ENCODE measurements at places on chromosomes 3 and 15.

- H3K27me3 ChIP-seq, result no peaks in the 10 kb centered on the region
- no peaks in the 10 kb centered on the region for H3K36me3 ChIP-seq
- H3K4me3 ChIP-seq, result no peak overlapping the region
- no peak for DNase-seq
Measured at GRCh38 chr15:88661761-88662556, 23.1 kb downstream of the ISG20 start.

DNA sequence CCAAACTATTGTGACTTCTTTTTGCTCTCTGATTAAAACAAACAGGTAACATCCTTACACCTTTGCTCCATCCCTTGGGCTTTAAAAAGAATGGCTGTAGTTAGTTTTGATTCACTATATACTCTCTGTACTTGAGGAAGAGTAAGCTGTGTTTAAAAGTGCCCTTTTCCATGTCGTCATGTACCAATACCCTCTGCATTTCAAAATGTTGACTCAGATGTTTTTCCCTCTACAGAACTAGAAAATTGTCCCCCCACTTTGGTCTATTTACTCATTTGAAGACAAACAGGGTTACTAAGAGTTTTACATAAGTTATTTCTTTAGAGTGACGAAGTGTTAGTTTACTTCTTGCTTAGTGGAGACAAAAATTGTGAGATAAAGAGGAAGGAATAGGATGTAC, 62.7 kb downstream of the TASOR start:
- DNase-seq, result no peak
- H3K27me3 ChIP-seq, result no peaks in the 10 kb centered on the region
- peaks cover 84% of the 10 kb centered on the region for H3K36me3 ChIP-seq
- no peak overlapping the region for H3K27ac ChIP-seq

DNA sequence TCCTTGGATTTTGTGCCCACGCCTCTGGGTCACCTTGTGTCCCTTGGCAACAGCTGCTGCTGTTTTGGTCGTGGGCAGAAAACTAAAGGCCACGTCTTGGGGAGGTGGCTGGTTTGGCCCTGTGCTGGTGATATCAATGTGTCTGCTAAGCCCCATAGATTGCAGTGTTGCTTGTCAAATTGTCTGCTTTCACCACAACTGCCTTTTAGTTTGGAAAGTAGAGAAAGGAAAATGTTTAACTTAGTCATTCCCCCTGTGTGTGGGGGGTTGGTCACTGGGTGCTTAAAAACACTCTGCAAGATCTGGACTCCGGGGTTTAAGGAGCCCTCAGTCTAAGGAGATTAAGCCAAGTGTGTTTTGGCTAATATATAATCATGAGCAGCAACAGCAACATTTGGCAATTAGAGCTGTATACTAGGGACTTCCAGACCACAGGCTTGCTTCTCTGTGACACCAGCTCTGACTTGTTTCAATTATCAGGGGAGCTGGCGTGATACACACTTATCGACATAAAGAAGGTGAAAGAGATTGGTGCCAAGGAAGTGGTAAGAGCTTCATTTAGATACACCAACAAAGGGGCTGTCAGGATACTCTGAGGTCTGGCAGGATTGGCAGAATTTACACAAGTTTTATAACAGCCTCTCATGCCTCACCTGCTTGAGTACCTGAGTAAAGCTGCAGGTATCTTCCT, 3.5 kb downstream of the SMAD3 start:
- peaks cover 23% of the 10 kb centered on the region for H3K4me1 ChIP-seq
- DNase-seq, result no peak
- no peaks in the 10 kb centered on the region for H3K36me3 ChIP-seq
- H3K27ac ChIP-seq, result peak overlapping the region; percentile 67

GRCh38 chr15:51536965-51537574, 85.5 kb downstream of the DMXL2 start:
- H3K4me1 ChIP-seq, result no peaks in the 10 kb centered on the region
- DNase-seq, result no peak
- no peak overlapping the region for H3K4me3 ChIP-seq
- H3K36me3 ChIP-seq, result no peaks in the 10 kb centered on the region
- no peaks in the 10 kb centered on the region for H3K27me3 ChIP-seq
- H3K27ac ChIP-seq, result no peak overlapping the region

GRCh38 chr15:70057931-70058641, 39.6 kb downstream of the TLE3 start:
- H3K4me1 ChIP-seq, result no peaks in the 10 kb centered on the region
- H3K4me3 ChIP-seq, result no peak overlapping the region
- H3K27ac ChIP-seq, result no peak overlapping the region

DNA sequence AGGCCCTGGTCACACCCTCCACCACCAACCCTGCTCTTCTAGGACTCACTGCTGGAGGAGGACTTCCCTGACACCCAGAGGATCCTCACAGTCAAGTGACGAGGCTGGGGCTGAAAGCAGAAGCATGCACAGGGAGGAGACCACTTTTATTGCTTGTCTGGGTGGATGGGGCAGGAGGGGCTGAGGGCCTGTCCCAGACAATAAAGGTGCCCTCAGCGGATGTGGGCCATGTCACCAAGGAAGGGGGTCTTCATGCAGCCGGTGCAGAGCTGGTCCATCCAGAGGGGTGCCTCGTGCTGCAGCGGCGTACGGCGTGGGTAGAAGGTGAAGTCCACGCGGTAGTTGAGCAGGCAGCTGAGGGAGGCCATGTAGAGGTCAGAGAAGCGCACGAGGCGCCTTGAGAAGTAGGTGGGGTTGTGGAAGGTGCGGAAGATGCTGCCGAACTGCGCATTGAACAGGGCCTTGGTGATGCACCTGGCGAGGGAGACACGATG, 9.4 kb downstream of the NT5DC2 start:
- no peaks in the 10 kb centered on the region for H3K4me1 ChIP-seq
- H3K27ac ChIP-seq, result no peak overlapping the region

DNA sequence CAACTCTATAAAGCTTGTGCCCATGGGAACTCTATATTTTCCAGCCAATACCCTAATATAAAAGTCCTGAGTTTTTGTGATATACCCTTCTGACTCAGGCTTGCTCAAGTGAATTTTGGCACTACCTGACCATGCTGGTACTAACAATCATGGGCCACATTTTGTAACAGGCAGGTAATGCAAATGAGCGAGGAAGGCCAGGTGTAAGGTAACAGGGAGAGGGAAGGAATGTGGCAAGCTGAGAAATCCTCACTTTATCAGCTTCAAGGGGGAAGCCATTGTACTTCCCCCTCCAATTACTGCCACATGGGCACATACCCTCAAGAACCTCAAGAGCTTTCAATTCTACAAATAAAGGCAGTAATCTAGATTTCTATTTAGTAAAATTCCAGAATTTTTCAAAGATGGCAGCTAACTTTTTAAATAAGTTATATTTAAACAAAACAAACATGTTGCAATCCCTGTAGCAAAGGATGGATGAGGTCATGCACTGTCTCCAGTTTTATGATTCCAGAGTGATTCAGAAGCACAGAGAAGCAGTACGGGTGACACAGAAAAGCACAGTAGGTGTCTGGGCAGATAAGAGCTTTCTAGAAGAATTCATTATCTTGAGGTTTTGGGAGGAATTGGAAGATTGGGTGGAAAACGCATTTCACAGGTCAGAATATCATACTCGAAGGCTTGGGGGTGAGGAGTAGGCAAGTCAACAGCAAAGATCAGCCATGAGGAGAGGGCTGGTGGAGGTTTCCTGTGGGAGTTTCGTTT, 87.6 kb downstream of the FOXP1 start:
- H3K27me3 ChIP-seq, result no peaks in the 10 kb centered on the region
- DNase-seq, result no peak
- H3K36me3 ChIP-seq, result no peaks in the 10 kb centered on the region
- peaks cover 46% of the 10 kb centered on the region for H3K4me1 ChIP-seq
- peak overlapping the region; percentile 27 for H3K4me3 ChIP-seq

- no peaks in the 10 kb centered on the region for H3K4me1 ChIP-seq
- H3K27me3 ChIP-seq, result no peaks in the 10 kb centered on the region
- no peak overlapping the region for H3K4me3 ChIP-seq
- H3K36me3 ChIP-seq, result no peaks in the 10 kb centered on the region
- no peak for DNase-seq
Measured at GRCh38 chr3:119969759-119970158, 124.5 kb downstream of the GSK3B start.

DNA sequence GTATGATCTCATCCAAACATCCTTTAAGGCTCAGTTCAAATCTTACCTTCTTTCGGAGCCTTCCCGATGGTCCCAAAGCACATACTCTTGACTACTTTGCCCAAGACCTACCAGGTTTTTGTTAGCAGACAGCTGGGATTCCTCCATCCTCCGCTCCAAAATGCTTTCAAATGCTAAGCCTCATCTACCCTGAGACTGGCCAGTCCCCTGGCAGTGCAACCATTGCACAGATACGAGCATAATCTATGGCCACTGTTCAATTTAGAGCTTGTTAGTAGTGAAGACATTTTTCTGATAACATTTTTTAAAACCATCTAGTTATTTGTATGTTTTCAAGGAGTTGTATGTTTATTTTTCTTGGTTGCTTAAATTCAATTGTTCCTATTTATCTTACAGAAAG, 264.4 kb upstream of the NR2F2 start:
- H3K27ac ChIP-seq, result no peak overlapping the region
- no peak overlapping the region for H3K4me3 ChIP-seq
- H3K4me1 ChIP-seq, result no peaks in the 10 kb centered on the region
- H3K27me3 ChIP-seq, result no peaks in the 10 kb centered on the region
- no peak for DNase-seq
- no peaks in the 10 kb centered on the region for H3K36me3 ChIP-seq

GRCh38 chr15:44545913-44546802, 9.2 kb downstream of the EIF3J start:
- peaks cover 16% of the 10 kb centered on the region for H3K36me3 ChIP-seq
- peak overlapping the region; percentile 48 for H3K27ac ChIP-seq
- DNase-seq, result no peak

DNA sequence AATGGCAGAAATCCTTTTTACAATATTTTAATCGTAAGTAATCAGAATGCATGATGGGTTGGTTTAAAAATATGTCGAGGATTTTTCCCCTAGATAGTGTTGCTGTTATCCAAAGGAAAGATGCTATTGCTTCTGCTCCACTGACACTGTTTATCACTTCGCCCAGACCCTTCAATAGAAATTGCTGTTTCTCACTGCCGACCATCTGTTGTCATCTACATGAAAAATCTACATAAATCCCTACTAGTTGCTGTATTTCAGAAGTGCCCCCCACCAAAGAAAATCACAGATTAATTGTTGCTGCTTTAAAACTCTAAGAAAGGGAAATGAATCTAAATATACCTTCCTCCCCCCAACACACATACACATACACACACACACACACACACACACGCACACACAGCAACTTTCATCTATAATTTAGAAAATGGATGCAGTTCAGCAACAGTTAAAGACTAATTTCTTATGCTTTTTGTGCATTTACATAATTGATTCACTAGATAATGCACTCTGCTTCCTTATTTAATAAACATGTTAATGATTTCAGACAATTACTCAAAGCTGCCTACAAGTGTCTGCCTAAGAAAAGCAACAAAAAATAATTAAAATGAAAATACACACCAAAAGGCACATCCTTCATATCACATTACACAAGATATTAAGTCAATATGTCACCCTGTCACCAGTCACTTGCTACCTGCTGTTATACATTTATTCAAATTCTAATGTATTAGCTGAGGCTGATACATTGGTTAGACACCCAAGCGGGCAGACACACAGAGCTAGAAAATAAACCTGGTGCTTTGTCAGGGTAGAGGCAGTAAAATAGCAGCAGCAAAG, 82.8 kb downstream of the RORA start:
- no peak overlapping the region for H3K27ac ChIP-seq
- no peak overlapping the region for H3K4me3 ChIP-seq
- no peaks in the 10 kb centered on the region for H3K36me3 ChIP-seq
- no peak for DNase-seq

DNA sequence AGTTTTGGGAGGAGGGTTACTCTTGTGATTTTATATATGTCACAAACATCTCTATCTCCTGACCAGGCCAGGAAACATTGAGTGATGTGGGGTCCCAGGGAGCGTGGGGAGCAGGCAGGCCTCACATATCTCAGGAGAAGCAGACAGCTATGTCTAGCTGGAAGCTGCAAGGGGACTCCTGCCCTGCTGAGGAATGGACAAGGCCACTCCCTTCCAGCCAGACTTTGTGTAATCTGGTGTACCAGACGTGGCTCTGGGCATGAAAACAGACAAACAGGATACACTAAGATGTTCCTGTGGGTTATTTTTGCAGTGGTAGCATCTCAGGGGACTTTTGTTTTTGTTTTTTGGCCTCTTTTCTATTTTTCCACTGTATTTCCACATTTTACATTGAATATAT, 23.2 kb downstream of the CYP8B1 start:
- H3K4me1 ChIP-seq, result peaks cover 4% of the 10 kb centered on the region
- H3K4me3 ChIP-seq, result no peak overlapping the region
- H3K27ac ChIP-seq, result no peak overlapping the region
- peaks cover 4% of the 10 kb centered on the region for H3K27me3 ChIP-seq

DNA sequence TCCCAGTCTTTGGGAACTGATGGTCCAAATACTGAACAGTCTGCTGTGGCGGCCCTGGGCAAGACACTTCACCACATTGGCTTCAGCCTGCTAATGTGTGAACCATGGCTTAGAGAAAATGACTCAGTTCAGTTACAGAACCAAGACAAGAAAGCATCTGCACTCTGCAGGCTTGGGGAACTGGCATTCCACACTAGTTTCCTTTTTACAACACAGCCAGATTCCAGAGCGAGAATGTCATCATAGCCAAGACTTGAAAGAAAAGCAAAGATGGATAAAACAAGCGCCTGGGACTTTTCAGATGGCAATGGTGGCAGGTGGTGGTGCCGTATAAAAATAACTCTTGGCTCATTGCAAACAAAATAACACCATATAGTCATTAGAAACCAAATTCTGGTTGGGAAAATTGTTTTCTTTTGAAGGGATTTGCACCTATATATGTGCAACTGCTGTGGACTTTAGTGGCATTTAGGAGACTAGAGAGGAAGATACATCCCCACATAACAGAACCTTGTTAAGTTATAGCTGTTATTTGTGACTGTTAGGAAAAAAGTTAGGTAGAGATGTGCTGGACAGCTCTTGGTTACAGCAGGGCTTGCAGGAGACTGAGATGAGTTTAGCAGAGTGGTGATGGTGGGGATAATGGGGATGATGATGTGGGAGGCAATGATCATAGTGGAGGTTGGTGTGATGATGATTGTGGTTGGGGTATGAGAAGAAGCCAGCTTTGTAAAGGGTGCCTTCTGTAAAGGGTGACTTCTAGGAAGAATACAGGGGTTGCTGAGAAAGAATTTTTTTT, 273.6 kb downstream of the THRB start:
- DNase-seq, result no peak
- H3K4me3 ChIP-seq, result no peak overlapping the region
- no peak overlapping the region for H3K27ac ChIP-seq
- H3K4me1 ChIP-seq, result no peaks in the 10 kb centered on the region
- no peaks in the 10 kb centered on the region for H3K36me3 ChIP-seq

DNA sequence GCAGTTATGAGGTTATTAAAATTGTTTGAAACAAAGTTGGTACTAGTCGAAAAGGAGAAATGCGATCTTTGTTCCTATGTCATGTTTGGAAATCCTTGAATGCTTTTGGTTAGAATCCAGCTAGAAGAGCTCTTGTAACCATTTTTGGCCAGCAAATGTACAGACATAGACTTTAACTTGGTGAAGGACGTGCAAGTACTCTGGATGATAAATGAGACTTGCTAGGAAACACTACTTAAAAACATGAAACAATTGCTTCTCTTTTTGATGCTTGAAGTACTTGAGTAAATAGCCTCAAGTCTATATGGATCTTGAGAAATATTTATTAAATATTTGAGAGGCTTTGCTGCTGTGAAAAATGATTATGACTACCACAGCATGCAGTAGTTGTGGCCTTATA, 95.8 kb downstream of the CADM2 start:
- no peaks in the 10 kb centered on the region for H3K36me3 ChIP-seq
- H3K27me3 ChIP-seq, result no peaks in the 10 kb centered on the region
- no peaks in the 10 kb centered on the region for H3K4me1 ChIP-seq
- H3K27ac ChIP-seq, result no peak overlapping the region
- no peak for DNase-seq
- no peak overlapping the region for H3K4me3 ChIP-seq
